ENCODE measurements at places on chromosomes 7 and 10.

DNA sequence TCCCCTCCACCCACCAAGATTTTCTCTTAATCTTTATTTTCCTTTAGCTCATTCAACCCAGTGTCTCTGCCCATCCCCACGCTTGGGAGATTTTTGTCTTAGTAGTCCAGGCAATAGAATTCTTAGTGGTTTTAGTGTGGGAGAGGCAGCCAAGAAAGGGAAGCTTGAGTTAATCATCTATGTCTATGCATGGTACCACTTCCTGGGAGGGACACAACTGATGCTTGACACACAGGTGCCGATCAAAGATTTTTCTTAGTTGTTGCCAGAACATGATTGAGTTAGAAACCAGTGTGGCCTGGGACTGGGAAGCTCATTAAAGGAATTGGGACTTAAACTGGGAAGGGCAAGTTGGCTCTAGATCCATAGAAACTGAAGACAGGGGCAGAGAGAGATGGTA lies 3.1 kb downstream of the STRA8 start:
- DNase-seq, result no peak

DNA sequence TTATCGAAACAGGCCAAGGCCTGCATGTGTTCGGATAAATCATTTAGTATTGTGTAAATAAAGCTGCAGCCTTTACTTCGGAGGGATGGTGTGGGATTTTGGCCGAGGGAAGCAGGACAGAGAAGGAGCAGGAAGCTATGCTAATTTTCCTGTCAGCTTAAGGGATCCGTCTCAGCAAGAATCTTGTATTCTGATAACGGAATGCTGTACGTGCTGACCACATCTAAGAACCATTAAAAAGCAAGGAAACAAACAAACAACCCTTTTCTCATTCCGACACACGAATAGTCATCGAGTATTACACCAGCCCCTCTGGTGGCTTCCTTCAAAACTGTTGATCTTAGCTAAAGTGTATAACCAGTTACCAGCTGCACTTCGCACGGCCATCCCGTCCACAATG lies 133.2 kb upstream of the TCF7L2 start:
- no peak for DNase-seq

GRCh38 chr10:131936736-131937135 lies 35.9 kb downstream of the PPP2R2D start:
- no peak for DNase-seq

DNA sequence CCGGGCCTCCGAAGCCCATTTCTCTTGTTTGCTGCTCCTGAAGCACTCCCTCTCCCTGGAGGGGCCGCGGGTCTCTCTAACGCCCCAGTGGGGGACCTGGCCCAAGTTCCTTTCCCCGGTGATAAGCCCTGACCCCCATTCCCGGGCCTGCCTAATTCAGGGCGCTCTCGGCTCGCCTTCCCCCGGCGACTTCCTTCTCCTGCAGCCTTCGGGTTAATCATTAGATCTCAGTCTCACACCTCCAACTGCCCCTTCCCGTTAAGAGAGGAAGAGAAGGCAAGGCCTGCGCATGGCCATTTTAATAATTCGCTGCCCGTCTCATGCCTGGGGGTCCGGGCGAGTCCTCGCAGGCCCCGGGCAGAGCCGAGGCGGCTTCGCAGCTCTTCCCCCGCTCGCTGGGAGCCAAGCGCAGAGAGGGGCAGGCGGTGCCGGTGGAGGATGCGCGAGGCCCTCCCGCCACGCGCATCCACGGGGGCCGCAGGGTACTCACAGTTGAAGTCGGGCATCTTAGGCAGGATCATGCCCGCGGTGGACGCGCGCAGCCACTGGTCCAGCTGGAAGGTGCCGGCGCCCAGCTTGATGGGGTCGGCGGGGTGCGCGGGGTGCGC lies 1.2 kb downstream of the MNX1 start:
- no peak for DNase-seq

DNA sequence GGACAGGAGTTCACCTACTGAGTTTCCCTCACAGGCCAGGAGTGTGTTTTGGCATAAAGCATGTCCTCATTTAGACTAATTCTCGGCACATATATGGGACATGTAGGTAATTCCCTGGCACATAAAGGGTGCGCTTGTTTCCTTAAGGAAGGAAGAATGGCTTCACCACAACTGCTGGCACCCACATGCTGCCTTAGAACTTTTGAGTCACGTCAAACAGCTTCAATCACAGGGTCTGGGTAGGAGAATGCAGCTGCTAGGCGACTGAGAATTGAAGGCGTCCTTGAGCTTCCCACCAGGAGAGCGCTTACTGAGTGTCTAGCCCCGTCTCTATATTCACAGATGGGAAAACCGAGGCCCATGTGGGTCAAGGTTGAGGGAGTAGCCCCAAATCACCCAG lies 146.1 kb downstream of the CHN2 start:
- DNase-seq, result no peak

DNA sequence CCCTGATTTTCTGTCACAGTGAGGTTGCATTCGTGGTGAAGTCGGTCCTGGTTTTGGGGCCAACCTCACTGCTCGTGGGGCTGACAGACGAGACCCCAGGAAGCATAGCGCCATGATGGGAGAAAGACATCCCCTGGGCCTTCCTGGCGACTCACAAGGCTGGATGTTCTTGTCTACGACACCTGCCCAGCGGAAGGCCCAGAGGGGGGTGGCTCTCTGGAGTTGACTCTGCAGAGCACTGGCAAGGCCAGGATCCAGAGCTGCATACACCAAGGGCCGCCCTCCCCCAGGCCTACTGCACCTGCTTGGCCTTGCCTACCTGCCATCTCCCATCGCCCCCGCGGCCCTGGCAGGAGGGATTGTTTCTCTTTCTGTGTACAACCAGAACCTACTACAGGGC lies 608.9 kb downstream of the PTPRN2 start:
- DNase-seq, result no peak

GRCh38 chr7:79653136-79653631 lies 199.7 kb upstream of the MAGI2 start:
- DNase-seq, result no peak

DNA sequence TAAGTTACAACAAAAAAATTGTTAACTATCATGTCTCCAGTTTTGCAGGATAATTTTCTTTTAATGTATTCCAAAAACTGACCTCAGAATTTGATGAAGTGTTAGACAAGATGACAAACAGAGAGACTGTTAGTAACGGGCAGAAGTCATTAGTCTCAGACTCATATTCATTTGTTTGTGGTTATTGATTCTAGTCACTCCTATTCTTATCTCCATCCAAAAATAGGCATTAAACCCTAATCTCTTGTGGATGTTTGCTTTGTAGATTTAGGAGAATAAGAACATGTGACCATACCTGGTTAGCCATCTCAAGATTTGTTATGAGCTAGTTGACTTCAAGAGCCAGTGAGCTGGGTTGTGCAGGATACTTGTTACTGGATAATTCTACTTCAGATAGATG lies 261.1 kb downstream of the AUTS2 start:
- no peak for DNase-seq

DNA sequence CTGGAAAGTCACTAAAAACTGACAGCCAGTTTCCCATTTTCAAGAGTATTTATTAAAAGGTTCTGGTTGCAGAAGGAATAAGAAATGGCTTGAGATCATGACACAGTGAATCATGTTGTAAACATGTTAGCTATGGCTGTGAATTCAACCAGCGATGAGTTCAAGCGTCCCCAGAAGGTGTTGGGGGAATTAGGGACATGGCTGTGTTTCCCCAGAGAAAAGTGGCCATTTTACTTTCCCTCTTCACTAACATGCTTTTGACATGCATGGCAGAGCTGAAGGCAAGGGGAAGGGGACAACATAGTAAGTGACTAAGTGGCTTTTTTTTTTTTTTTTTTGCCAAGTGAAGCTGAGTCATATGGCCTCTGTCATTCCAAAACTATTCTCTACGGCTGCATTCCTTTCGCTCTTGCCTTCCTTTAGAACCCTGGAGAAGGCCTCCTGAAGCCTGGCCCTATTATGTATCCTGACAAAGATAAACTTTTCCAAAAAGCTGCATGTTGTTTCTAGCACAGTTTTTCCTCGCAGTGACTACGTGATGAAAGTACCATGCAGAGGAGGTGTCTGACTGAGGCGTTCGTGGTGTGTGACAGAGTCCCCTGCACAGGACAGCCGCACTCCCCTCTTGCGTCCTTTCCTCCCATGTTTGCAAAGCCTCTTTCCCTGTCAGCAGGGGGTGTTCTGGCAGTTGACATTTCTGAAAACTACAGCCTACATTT lies 46.9 kb downstream of the EGFR start:
- DNase-seq, result no peak

DNA sequence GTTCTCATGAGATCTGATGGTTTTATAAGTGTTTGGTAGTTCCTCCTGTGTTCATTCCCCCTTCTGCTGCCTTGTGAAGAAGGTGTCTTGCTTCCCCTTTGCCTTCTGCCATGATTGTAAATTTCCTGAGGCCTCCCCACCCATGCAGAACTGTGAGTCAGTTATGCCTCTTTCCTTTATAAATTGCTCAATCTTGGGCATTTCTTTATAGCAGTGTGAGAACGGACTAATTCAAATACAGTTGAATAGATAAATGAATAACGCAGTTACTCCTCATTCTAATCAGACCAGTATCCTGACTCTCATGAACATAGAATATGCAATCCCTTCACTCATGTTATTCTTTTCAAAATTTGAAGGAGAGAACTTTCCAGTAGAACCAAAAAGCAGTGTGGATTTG lies 375.0 kb upstream of the FZD8 start:
- DNase-seq, result no peak

DNA sequence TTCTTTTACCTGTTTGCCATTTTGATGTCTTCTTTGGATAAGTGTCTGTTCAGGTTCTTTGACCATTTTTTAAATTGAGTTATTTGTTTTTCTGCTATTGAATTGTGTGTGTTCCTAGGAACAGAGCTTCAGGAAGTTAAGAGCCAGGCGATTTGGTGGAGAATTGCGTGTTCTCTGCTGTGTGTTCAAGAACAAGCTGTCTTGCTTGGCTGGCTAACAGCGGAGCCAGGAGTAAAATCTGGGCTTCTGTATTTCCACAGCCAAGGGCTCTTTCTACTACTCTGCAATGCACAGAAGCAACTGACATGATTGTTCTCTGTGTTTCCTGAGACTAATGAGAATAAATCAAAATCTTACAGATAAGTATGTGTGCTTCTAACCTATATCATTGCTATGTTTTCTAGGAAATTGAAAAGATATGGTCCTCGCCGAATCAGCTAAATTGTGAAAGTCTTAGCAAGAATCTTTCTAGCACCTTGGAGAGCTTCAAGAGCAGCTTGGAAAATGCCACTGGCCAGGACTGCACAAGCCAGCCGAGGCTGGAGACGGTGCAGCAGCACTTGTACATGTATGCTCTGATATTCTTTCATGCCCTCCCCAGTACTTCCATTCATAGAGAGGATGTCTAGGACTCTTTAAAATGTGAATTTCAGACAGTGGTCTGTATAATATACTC lies 124.2 kb downstream of the ABCA13 start:
- no peak for DNase-seq

DNA sequence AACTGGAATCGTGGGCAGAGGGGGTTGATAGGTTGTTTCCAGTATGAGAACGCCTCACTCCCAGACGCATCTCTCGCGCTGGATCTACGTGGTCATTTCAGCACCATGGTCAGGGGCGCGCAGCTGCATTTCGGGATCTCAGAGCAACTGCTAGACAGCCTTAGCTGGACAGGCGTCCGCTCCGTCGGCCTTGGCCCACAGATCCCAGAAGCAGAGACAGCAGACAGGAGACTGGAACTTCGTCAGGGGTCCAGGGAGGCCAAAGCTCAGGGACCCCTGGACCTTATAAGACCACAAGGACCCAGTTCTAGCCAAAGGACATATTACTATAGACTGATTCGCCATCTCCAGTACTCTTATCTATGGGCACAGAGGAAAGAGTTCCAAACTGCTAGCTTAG lies 5.3 kb downstream of the NEUROG3 start:
- DNase-seq, result peak; percentile 70

DNA sequence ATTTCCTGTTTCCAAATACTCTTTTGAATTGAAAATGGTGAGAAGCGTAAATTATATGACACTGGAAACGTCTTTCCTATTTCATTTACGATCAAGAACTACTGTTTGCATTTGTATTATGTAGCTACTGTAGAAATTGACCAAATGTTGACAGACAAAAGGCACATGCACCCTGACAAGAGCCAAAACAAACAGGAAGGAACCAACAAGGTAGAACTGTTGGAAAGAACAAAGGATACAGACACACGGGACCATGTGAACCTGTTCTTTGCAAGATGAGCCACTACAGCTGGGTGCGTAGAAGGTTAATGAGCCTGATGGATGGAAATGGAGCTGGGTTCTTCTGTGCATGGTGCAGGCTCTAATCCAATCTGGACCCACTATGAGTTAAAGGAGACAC lies 48.4 kb upstream of the FZD8 start:
- DNase-seq, result no peak

DNA sequence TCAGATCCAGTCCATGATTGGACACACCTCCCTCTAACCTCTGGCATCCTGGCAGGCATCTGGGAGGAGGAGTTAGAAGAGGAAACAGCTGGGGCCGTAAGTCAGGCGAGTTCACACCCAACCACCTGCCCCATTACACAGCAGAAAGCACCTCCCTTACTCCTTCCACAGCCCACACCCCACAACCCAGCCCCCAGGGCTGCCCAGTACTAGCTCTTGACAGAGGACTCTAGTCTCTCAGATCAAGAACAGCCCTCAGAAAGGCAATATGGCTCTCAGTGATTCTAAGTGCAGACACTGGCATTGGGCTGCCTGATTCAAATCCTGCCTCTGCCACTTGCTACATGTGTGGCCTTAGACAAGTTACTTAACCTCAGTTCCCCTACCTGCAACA lies 34.1 kb downstream of the KCNMA1 start:
- DNase-seq, result no peak

DNA sequence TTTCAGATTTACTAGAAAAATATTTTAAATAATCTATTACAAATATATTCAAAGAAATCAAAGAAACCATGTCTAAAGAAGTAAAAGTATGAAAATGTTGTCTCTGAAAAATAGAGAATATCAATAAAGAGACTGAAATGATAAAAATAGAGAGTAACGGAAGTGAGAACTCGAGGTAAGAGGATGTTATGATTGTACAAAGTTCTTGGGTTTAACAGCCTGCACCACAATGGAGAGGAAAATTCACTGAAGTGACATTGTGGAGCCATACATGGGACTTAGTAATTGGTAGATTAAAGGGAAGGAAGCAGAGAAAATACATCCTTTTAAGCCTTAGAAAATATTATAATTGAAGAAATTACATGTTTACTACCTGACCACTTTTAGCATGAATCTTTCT lies 77.9 kb downstream of the THSD7A start:
- no peak for DNase-seq

DNA sequence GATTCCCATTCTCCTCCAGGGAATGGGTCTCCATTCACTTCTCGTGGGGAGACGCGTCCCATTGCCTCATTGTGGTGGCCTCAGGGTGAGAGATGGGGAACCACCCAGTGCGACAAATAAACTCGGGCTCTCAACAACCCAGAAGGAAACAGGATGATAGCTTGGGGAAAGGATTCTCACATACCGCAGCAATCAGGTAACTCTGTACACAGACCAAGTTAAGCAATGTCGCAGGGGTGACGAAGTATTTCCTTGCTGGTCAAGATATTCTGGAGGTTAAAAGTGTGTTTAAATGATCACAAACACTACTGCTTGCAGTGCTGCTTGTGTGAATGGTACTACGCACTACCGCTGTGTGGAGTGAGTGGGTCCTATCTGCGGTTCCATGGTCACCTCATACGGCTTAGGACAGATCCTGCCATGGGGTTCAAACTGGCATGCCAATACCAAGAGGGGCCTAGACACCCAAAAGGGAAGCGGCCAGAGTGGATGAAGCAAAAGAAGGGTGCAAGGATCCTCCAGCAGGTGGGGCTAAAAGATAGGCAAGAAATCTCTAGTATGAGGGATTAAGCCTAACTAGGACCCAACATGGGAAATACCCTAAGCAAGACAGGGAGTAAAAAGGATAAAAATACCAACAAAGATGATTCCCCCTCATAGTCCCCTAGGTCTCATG lies 143.8 kb upstream of the TMEM106B start:
- DNase-seq, result peak; percentile 11

GRCh38 chr10:77406764-77407430 lies 230.7 kb downstream of the KCNMA1 start:
- no peak for DNase-seq
